Neural progenitor cell (in vitro differentiated cells): ENCODE measurements at places on chromosomes 6 and 20. TPM values are rescaled to one million over a fixed set of nuclear protein-coding genes. Genes with fewer than 3 reads are reported as not detected.

ENPP5 gene
- 9.1 and 23.7 TPM in 2 replicates for total RNA-seq

CCN6 gene
- total RNA-seq: not detected in 2 replicates

KIAA0408 gene
- total RNA-seq: 2.2 and 9.7 TPM in 2 replicates

BMP5 gene
- total RNA-seq: 1.2 and 1.5 TPM in 2 replicates

EPHA7 gene
- total RNA-seq: 47.6 and 80.7 TPM in 2 replicates

CTNNBL1 gene
- 44.7 and 54.5 TPM in 2 replicates for total RNA-seq

PDE10A gene
- 11.9 and 17.3 TPM in 2 replicates for total RNA-seq

RAET1L gene
- not detected in 2 replicates for total RNA-seq

MROH8 gene
- total RNA-seq: 2.2 and 3.5 TPM in 2 replicates

WDR27 gene
- total RNA-seq: 69.0 and 89.0 TPM in 2 replicates

FAM209B gene
- total RNA-seq: not detected in 2 replicates

BEND6 gene
- total RNA-seq: 0.90 and 2.4 TPM in 2 replicates

DUSP15 gene
- total RNA-seq: 0.45 and 1.1 TPM in 2 replicates

HTR1E gene
- total RNA-seq: not detected in 2 replicates

F13A1 gene
- total RNA-seq: 1.7 and 3.6 TPM in 2 replicates

COL20A1 gene
- total RNA-seq: 0.28 and 0.37 TPM in 2 replicates

NINL gene
- 21.5 and 32.2 TPM in 2 replicates for total RNA-seq

ZNF217 gene
- total RNA-seq: 76.3 and 84.4 TPM in 2 replicates

PPP1R3G gene
- total RNA-seq: 0.15 and 0.36 TPM in 2 replicates

OPRL1 gene
- 1.3 and 3.3 TPM in 2 replicates for total RNA-seq

SEC63 gene
- 15.9 and 20.7 TPM in 2 replicates for total RNA-seq

CST2 gene
- total RNA-seq: not detected in 2 replicates

C6orf58 gene
- total RNA-seq: not detected in 2 replicates

KCNK16 gene
- total RNA-seq: not detected in 2 replicates
